Melanocyte of skin (primary cell): ENCODE measurements at places on chromosomes 16 and 17. TPM values are rescaled to one million over a fixed set of nuclear protein-coding genes. Genes with fewer than 3 reads are reported as not detected.

Gene CCDC200
- not detected in 2 replicates for total RNA-seq

Gene ELMO3
- 0.33 and 0.62 TPM in 2 replicates for total RNA-seq

Gene CCDC102A
- total RNA-seq = 2.3 and 2.6 TPM in 2 replicates

Gene RNF157
- total RNA-seq = 21.7 and 23.3 TPM in 2 replicates

Gene CDH1
- 50.6 and 236 TPM in 2 replicates for total RNA-seq

Gene NTN3
- total RNA-seq = under 0.01 and 0.15 TPM in 2 replicates

Gene TEKT5
- total RNA-seq = 1.1 TPM in 1 of 2 replicates, not detected in the other

Gene C16orf92
- not detected in 2 replicates for total RNA-seq

Gene KRT13
- not detected in 2 replicates for total RNA-seq

Gene ACAP1
- total RNA-seq = not detected in 2 replicates

Gene DDX28
- total RNA-seq = 17.7 and 19.6 TPM in 2 replicates

Gene TAC4
- not detected in 2 replicates for total RNA-seq

Gene NOXO1
- total RNA-seq = under 0.01 and 0.34 TPM in 2 replicates

Gene KRT31
- not detected in 2 replicates for total RNA-seq

Gene ABCA9
- total RNA-seq = 2.4 and 6.2 TPM in 2 replicates
